ENCODE measurements at places on chromosomes 2 and 18. TPM values are rescaled to one million over a fixed set of nuclear protein-coding genes. Genes with fewer than 3 reads are reported as not detected.
A peak's percentile ranks its signal among the peaks of the same experiment; 100 is the strongest.

DNA sequence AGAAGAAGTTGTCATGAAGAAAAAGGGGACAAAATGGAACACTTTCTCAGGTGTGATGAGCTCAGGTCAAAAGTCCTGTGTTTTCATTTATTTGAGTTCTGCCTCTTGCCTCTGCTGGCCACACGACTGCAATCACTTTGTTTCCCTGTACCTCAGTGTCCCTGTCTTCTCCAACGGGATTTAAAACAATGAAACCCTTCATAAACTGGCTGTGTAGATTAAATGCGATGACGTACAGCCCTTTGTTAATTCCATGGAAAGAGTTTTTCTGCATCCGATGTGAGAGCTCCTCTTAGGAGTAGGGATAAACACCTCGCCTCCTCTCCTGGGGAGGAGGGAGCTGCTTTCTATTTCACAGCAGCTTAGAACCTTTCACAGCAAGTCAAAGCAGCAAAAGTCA is 51.5 kb upstream of the CNGA3 start:
- no peak for DNase-seq

GRCh38 chr2:221567809-221568208 is 4.3 kb downstream of the EPHA4 start:
- DNase-seq, result no peak

DNA sequence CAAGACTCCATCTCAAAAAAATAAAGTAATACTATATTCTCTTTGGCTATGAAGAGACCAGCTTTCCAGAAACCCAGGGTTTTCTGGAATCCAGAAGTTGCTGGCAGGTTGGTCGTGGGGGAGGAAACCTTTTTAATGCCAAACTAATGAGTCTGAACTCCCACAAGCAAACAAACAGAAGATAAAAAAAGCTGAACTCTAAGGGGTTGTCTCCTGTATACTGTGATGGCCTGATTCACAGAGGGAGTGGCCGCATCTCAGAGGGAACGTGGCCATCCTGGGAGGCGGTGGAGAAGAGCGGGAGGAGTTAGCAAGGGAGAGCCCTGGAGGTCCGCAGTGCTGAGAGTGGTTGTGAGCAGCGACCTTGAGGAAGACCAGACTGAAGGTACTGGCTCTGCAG is 36.1 kb downstream of the LIMS1 start:
- no peak for DNase-seq

GRCh38 chr2:44789446-44789845 is 152.1 kb upstream of the SIX3 start:
- DNase-seq, result no peak

GRCh38 chr2:119857742-119858141 is 98.0 kb downstream of the PTPN4 start:
- no peak for DNase-seq

The CYP27A1 gene
- total RNA-seq, result 21.9 TPM

GRCh38 chr2:26652361-26653041 is 11.3 kb upstream of the CIB4 start:
- DNase-seq, result no peak

- no peak for DNase-seq
These were observed 26.1 kb downstream of the MPHOSPH10 start for GRCh38 chr2:71156573-71156972.

DNA sequence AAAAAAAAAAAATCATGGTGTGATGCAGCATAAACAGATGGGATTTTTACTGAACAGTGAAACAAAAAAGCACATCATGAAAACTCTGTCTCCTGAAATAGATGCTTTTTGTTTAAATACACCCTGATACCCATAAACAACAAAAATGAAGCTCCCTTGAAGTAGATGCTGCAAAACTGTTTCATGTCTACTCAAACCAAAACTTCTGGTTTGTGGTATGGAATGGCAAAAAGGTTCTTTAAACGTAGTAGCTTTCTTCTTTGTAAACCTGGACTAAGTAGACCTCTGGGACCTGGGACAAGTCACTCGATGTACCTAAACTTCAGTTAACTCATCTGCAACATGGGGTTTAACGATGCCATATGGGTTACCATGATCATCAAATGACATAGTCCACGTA is 64.4 kb upstream of the RAPH1 start:
- no peak for DNase-seq

- no peak for DNase-seq
These were observed 689.4 kb upstream of the FANCL start for GRCh38 chr2:58930537-58930936.

DNA sequence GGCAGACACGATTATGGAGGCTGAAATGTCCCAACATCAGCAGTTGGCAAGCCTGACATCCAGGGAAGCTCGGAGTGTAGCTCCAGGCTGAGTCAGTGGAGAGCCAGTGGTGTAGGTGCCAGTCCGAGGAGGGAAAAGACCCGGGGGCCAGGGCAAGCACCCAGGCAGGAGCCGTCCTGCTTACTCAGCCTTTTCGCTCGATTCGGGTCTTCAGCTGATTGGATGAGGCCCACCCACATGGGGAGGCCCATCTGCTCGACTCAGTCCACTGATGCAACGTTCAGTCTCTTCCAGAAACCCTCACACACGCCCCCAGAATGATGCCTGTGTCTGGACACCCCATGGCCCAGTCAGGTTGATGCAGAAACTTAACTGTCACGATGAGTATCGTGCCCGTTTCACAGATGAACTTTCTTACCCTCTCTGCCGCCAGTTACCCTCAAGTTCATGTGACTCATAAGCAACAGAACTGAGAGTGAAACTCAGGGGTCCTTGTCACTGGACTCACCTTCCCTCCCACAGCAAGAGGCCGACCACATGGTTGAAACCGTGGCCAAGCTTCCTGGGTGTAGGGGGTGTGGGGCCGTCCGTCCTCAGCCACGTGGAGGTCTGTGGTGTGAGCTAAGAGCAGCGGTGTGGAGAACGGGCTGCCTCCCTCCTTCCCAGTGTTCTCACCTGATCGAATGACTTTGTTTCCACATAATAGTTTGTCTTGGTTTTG is 197.4 kb upstream of the HDAC4 start:
- DNase-seq, result no peak

GRCh38 chr18:27198036-27198435 is 12.9 kb upstream of the CHST9 start:
- no peak for DNase-seq

DNA sequence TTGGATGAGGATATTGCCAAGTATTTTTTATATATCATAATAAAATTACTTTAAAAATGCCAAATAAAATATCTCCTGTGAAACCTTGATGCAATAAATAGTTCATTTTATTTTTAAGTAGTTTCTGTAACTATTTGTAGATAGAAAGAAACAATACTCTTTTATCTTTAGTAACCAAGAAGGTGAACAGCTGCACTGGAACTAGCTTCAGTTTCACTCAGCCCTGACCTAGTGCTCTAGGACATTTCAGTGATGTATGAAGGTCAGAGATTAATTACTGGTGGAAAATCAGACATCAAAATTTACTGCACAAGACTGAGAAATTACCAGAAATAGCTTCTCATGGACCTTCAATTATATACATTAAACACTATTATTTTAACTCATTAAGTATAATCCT is 1305.0 kb downstream of the CNTNAP5 start:
- DNase-seq, result no peak

DNA sequence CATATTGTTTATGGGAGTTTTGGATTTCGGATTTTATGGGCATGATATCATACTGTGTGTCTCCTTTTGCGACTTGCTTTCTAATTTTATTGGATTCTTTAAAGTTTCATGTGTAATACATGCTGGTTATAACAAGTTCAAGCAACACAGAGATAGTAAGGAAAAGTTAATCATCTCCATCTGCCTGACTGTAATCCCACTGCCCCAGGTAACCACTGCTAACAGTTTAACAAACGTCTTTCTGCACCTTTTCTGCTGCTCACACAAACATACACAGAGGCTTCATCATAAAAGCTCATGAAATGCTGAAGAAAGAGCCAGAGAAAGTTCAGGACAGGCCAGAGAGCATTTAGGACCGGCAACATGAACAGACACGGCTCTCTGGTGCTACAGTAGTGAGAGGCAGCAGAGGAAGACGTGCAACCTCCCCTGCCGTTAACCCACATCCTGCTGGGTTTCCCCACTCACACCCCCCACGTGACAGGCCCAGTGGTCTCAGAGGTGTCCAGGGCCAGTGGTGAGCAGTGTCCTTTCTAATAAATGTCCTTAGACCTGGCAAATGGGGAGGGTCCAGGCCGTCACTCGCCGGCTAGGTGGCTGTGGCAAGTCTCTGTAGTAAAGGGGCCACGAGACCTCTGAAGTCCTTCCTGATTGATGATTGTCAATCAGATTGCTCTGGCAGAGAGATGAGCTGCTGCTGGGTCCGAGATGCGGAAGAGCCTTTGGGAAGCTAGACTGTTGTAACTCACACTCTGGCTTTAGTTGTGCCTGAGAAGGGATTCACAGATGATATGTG is 43.0 kb upstream of the SLC1A4 start:
- peak; percentile 67 for DNase-seq

DNA sequence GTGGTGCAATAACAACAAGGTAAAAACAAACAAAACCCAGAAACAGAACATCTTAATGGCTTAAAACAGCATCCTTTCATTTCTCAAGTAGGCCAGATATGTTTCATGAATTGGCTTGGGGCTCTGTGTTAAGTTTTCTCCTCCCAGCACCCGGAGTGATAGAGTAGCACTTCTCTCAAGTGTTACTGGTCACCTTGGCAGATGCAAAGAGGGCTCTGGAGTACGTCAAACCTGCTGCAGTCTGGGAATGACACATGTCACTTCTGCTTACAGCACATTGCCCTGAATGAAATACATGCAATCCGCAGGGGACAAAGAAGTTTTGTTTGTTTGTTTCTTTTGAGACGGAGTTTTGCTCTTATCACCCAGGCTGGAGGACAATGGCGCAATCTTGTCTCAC is 639.3 kb downstream of the CNTNAP5 start:
- DNase-seq, result no peak

The RAB27B gene
- total RNA-seq, result 1.5 TPM

DNA sequence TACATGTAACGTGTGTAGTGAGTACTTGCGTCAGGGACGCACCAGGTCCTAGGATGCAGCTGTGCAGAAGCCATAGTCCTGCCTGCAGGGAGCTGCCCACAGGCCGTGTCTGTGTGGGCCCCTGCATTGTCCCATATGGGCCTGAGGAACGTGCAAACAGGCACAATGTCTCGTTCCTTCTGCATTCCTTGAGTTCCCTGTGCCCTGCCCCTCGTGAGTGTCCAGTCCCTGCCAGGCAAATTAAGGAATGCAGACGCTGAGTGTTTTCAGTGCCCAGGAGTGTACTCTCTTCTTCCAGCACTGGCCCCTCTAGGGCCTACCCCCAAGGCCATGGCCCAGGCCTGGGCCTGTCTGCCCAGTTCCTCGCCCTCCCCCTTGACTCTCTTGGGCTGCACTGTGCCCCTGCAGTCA is 61.8 kb downstream of the FAM168B start:
- no peak for DNase-seq

The ELOA2 gene
- total RNA-seq, result not detected

DNA sequence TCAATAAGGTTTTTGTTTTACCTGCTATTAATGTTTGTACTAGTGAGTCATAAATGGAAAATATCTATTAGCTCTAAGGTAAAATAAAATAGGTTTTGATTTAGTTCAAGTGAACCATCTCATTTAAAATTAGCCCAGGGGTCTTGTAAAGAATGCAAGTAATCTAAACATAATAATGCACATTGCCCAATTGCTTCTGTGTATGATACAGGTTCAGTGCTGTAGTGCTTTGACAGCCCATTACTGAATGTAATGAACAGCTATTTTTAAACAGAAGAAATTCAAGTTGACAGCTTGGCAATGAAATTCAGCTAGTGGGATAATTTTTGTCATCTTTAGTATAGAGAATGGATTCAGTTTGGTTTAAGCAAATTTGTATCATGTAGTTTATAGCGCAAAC is 91.5 kb downstream of the CAMKMT start:
- no peak for DNase-seq

GRCh38 chr2:29014331-29014730 is 33.2 kb downstream of the TOGARAM2 start:
- DNase-seq, result no peak

DNA sequence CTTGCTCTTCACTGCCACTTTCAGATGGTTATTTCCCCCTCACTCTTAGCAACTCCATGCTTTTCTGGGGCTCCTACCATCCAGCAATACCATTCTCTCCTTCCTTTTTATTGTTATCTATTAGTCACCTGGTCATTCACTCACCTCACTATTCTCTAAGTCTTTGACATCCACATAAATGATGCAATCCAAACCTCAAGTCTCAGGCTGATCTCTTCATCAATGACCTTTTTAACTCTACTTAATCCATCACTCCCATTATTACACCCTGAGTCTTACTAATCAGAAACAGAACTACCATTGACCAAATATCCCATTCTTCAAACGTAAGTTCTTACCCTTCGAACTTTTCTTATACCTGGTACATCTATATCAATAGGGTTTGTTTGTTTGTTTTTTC is 79.7 kb downstream of the ITSN2 start:
- no peak for DNase-seq

GRCh38 chr2:11028407-11028916 is 116.7 kb downstream of the KCNF1 start:
- no peak for DNase-seq

DNA sequence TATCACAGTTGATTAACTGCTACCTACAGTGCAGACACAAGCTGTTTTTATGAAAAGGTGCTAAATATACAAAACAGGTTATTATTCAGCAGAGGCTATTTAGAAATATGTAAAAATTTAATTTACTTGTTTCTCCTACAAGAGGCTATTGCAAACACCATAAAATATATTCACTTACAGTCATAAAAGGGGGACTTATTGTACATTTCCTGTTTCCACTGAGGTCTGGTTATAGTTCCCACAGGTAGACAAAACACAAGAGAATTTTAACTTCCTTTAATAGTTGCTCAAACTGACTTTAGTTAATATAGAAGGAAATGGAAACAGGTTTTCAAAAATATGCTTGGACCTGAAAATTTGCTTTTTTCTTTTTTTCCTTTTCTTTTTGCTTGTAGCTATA is 40.0 kb upstream of the FRZB start:
- no peak for DNase-seq

GRCh38 chr18:10671441-10671840 is 145.6 kb downstream of the NAPG start:
- DNase-seq, result no peak

GRCh38 chr18:37393945-37394609 is 171.5 kb downstream of the CELF4 start:
- DNase-seq, result no peak

GRCh38 chr2:81290846-81291245 is 986.3 kb upstream of the LRRTM1 start:
- no peak for DNase-seq

- DNase-seq, result no peak
These were observed 66.1 kb downstream of the ACVR1 start for GRCh38 chr2:157810037-157810436.

The EMILIN1 gene
- total RNA-seq, result 9.2 TPM

GRCh38 chr2:30026091-30027055 is 105.0 kb upstream of the ALK start:
- no peak for DNase-seq

GRCh38 chr2:195648787-195649186 is 8.2 kb upstream of the SLC39A10 start:
- no peak for DNase-seq
